T-helper 2 cell treated with Interferon-gamma antibody and Interleukin-4, amounts not matched to agents 5 μg/mL and 100 μg/mL, for 36 hours (primary cell): ENCODE measurements at places on chromosomes 7 and 10.

DNA sequence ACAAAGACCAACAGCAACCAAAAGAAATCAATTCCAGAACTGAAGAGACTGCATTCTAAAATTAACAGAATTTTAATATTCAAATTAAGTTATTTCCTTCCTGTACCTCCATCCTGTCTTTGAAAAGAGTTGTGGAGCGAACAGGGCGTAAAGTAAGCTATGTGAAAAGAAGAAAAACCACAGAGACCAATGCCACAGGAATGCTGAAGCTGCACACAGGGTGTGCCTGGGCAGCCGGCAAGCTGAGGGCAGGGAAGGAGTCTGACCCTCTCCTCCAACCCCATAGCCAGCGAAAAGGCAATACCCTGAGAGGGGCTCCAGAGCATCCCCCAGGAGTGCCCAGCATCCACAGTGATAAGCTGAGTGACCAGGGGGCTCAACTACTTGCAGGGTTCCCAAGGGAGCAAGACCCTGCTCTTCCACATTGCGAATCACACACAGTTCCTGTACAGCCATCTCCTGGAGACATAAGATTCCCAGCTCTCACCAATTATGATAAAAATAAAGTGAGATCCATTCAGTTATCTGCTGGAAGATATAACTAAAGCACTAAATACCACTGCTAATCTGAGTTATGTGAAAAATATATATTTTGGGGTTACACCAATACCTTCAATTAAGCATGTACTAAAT is 93.8 kb downstream of the PARD3 start:
- H3K4me3 ChIP-seq: no peak overlapping the region
- no peak for DNase-seq
- H3K27ac ChIP-seq: no peak overlapping the region
- peaks cover 3% of the 10 kb centered on the region for H3K4me1 ChIP-seq

- H3K27me3 ChIP-seq: peaks cover 5% of the 10 kb centered on the region
- no peak overlapping the region for H3K4me3 ChIP-seq
- no peaks in the 10 kb centered on the region for H3K36me3 ChIP-seq
- H3K27ac ChIP-seq: no peak overlapping the region
Observed at GRCh38 chr7:40489844-40490602, 355.2 kb downstream of the SUGCT start.

DNA sequence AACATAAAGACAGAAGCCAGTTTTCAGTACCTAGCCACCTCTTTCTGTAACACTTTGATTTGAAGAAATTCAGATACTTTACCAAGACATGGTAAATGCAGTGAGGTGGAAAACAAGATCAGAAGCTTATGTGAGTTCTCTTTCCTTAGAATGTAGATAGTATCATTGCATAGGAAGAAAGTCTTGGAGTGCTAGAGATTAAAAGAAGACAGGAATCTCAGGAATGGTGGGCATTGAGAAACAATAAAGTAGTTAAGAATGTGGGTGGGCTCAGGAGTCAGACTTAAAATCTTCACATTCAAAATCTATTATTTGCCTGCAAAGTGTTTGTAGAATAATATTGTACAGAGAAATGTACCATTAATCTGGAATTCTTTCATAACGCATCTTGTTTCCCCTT is 58.9 kb downstream of the POLL start:
- no peak overlapping the region for H3K4me3 ChIP-seq
- H3K27me3 ChIP-seq: no peaks in the 10 kb centered on the region
- DNase-seq: no peak

- no peak overlapping the region for H3K27ac ChIP-seq
- DNase-seq: no peak
Observed at GRCh38 chr10:110524179-110524858, 26.6 kb downstream of the DUSP5 start.

DNA sequence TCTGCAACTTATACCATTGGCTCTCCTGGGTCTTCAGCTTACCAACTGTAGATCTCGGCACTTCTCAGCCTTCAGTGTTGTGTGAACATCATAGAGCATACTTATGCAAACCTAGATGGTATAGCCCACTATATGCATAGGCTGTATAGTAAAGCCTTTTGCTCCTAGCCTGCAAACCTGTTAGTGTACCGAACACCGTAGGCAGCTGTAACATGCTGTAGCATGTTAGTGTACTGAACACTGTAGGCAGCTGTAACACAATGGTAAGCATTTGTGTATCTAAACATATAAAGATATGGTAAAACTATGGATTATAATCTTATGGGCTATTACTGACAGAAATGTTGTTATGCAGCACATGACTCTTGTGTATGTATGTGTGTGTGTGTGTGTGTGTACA is 256.9 kb downstream of the WDR11 start:
- H3K36me3 ChIP-seq: no peaks in the 10 kb centered on the region
- no peaks in the 10 kb centered on the region for H3K4me1 ChIP-seq
- no peaks in the 10 kb centered on the region for H3K27me3 ChIP-seq
- H3K27ac ChIP-seq: no peak overlapping the region
- no peak for DNase-seq

DNA sequence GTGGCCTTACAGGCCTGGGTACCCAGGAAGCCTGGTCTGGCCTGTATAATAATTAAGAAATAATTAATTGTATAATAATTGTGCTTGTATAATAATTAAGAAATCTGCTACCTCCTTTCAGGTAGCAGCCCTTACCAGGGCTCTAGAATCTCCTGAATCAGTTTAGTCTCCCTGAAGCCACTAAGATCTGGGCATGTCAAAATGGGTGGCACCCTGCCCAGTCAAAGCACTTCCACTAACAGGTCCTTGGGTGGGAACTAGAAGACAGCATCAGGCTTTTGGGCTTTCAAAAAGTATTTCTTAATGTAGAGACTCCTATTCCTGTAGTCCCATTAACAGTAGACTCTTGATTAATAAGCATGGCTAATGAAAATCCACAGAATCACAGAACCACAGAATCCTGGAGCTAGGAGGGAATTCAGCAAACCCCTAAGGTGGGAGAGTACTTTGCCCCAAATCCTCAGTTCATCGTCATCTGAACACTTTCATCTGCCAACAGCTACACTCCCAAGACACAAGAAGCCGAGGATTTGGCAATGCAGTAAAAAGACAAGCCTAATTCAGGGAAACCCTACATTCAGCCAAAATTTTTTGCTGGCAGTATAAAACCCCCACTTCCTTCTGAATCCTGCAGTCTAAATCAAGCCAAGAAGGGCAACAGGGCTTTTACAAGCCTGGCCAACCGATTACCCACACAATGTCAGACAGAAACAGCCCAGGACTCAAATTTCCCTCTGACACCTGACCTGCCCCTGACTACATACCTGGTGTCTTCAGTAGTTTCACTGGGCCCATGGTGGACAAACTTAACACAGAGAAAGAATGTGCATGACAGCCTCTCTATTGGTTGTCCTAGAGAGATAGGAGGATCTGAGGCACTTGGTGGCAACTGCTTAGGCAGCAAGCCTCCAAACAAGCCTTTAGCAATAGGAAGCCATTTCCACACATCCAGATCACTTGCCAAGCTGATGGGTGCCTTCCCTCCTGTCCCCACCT is 5.9 kb upstream of the IL6 start:
- H3K4me1 ChIP-seq: peaks cover 25% of the 10 kb centered on the region
- peaks cover 70% of the 10 kb centered on the region for H3K27me3 ChIP-seq
- DNase-seq: no peak
- H3K4me3 ChIP-seq: no peak overlapping the region
- no peaks in the 10 kb centered on the region for H3K36me3 ChIP-seq

- peaks cover 10% of the 10 kb centered on the region for H3K4me1 ChIP-seq
- no peak overlapping the region for H3K27ac ChIP-seq
- DNase-seq: no peak
- no peaks in the 10 kb centered on the region for H3K36me3 ChIP-seq
Observed at GRCh38 chr7:6232534-6232933, 39.9 kb downstream of the CYTH3 start.
